ENCODE measurements at places on chromosomes 5 and 9.

DNA sequence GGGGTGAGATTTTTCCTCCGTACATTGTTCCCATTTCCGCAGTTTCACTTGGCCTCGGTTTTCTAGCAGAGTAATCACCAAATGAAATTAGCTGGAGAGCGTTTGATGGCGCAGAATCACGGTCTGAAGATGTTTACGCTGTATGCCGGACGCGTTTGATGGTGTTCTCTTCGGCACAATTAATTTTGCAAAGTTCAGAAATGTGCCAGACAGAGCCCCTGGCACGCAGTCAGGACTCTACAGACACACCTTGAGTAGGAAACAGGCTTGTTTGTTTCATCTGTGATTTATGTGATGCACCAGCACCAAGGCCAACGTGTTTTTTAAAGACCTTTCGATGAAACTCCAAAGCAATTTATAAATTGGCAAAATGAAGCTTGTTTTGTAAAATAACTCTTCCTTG lies 863 bp upstream of the LIFR start:
- no peak for DNase-seq

DNA sequence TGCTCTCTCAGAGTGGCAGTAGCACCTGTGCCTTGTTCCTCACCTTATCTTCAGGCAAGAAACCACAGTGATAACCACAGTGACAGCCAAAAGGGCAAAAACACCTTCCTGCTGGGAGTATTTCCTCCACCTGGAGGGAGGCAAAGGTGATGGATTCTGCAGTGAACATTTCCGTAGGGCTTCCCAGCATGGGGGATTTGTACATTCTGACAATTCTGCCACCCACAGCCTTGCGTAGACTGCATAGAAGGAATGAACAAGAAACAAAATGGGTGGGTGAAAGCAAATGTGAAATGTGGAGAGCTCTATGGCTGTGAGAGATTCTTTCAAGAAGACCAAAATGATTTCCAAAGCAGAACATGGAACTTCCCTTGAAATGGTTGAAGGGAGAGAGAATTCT lies 111.4 kb downstream of the ZNF462 start:
- no peak for DNase-seq

DNA sequence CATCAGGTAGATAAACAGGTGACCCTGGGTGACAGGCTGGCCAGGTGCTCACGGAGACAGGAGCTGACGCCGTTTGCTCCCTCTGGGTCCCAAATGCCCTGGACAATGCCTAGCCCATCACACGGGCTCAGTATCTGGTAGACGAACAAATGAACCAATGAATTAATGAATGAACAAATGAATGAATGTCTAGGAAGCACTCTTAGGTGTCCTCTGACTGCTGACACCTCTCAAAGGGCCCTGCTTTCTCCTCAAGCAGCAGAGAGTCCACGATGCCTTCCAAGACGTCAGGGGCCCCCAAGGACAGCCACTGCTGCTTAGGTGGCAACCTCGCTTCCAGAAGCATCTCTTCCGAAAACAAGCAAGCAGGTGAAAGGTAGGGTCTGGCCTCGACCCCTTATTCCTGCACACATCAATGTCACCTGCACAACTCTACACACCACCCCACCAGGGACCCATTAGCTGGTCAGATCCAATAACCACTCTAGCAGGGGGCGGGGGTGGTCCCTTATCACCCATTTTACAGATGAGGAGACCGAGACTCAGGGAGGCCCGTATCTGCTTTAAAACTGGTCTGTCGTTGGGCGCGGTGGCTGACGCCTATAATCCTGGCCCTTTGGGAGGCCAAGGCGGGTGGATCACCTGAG lies 45.2 kb downstream of the VAV2 start:
- DNase-seq = no peak

GRCh38 chr9:110952540-110952859 lies 85.8 kb downstream of the LPAR1 start:
- no peak for DNase-seq

- DNase-seq = no peak
Observed at GRCh38 chr5:57550132-57550531, 67.5 kb upstream of the ACTBL2 start.

GRCh38 chr5:42301349-42301748 lies 121.9 kb upstream of the GHR start:
- DNase-seq = no peak

DNA sequence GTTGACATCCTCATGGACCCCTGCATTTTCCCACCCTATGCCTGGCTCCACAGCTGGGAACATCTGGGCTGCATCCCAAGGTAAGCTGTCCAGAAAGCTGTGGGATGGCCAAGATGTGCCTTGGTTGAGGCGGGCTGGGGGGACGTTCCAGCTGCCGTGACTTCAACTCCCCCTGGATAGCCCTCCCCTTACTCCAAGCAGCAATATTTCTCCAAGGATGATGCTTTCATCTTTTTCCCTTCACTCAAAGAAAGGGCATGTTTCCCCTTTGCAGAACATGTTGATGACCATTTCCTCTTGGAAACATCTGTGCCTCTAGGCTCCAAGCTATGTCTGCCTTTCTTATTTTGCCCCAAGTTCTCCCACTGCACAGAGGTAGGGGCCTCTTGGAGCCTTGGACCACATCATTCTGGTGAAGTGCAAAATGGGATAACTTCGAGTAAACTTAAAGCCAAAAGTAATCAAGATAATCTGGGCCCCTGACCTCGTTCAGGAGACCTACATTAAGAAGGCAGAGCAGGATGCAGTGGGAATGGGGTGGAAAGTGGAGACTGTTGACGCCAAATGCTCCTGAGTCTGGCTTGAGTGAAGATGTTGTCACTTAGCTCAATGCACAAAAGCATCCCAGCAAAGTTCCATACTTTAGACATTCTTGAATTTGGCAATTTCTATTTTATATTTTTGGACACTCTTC lies 175.2 kb downstream of the GAS1 start:
- no peak for DNase-seq

GRCh38 chr5:10702040-10702629 lies 58.9 kb downstream of the DAP start:
- DNase-seq = no peak

GRCh38 chr9:12069366-12069765 lies 623.8 kb upstream of the TYRP1 start:
- no peak for DNase-seq

- DNase-seq = no peak
Observed at GRCh38 chr9:9498128-9498527, 1114.7 kb downstream of the PTPRD start.

DNA sequence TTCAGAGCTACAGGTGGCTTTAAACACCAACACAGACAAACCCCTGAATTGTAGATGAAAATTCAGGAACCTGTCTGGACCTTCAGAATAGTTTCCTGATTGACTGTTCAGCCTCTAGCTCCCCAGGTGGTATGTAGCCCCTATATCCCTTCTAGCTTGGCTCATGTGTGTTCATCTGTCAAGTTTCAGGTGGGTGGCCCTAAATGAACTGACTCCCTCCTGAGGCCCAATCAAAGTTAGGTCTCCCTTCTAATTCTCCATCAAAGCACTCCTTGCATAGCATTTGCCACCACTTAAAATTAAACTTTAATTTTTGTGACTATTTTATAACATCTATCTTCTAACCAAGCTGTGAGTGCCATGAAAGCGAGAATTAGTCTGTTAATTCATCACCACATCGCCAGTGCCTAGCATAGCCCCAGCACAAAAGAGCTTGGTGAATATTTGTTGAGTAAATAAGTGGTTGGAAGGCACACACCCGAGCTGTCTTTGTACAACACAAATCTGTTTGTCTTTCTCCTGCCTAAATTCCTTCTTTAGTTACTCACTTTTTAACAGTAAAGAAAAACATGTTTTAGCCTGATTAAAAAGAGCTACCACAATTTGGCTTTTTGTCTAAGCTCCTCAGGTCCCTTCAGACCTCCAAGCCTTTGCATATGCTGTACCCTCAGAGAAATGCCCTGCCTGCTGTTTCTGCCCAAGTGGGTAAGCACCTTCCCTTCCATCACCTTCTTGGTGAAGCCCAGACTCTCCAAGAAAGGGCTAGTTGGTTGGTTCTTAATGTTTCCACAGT lies 138.1 kb upstream of the HMHB1 start:
- DNase-seq = no peak

DNA sequence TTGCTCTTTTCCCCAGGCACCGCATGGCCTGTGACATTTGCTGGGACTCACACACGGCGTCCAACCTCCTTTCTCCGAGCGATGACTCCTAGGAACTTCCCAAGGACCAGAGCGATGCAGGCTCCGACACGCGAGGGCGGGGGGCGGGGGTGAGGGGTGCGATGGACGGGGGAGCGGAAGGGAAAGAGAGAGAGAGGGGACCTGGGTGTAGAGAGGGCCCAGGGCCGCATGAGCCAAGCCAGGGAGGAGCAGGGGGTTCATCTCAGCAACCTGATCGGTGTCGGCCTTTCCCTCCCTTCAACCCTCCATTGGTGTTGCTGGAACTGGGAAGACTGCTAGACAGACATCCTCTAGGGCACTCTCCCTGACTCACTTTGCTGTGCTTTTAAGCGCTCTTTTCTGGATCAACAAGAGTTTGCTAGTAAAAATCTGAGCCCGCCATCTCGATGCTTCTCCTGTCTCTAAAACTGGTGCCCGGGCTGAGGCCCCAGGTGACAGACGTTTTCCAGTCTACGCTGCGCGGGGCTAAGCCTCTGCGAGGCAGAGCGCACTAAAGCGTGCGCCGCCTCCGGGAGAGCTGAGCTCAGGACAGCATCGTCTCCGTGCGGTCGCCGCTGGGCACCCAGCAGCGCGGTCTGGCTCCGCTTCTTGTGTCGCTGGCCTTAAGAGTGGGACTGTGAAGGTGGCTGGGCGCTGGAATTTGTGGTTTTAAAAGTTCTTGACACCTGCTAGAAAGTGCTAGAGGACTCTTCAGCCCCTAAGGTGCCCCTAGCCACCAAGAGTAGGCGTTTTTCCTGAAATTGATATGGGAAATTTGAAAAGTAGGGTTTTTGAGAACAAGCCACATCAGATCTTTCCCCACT lies 1.0 kb upstream of the TSLP start:
- DNase-seq = no peak

GRCh38 chr9:97535771-97536170 lies 34.3 kb downstream of the TMOD1 start:
- DNase-seq = no peak

DNA sequence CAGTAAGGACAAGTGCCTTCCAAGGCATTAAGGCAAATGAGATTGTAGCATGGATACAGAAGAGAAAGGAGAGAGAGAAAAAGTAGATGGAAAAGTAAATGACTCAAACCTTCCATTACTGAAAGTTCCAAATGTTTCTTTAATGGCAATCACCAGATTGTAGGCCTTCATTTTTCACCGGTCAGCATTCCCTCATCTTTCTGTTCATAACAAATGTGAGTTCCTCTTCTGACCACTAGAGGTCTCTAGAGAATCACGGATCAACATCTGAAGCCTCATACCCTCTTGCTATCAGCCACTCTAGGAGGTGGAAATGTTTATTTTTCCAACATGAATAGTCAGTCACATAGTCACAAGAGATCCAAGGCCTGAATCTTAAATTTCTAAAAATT lies 73.6 kb upstream of the RPS23 start:
- DNase-seq = peak; percentile 63

DNA sequence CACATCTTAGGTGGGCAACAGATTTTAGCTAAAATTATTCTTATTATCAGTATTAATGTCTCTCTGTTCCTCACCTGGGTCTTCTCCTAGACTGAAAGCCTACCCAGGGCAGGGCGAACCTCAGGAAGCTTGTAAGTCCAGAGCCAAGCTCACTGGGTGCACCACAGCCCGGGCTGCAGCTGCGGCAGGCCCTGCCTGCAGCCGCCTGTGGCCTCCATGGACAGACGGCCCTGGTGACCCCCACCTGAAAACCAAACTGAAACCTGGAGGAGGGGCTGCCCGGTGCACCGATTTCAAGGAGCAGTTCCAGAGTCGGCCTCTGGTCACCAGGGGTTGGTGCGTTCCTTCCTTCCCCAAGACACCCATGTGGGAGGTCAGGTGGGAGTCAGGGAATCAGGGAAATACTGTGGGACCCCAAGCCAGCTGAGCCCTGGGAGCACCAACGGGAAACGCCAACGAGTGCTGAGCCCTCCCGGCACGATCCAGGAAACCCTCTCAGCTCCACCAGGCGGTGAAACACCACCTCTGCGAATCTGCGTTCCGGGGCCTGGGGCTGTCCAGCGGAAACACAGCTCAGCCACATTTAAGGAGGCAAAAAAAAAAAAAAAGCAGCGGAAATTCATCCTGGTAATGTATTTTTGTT lies 68.6 kb upstream of the PPP1R26 start:
- DNase-seq = no peak

GRCh38 chr5:107607671-107608345 lies 62.9 kb downstream of the EFNA5 start:
- DNase-seq = no peak
